Epithelial cell of esophagus (primary cell): ENCODE measurements at places on chromosomes 5 and 9.

GRCh38 chr9:133979921-133980863 lies 11.9 kb downstream of the VAV2 start:
- DNase-seq, result no peak

- no peak for DNase-seq
These were observed 146.1 kb upstream of the SLC28A3 start for GRCh38 chr9:84486663-84487062.

DNA sequence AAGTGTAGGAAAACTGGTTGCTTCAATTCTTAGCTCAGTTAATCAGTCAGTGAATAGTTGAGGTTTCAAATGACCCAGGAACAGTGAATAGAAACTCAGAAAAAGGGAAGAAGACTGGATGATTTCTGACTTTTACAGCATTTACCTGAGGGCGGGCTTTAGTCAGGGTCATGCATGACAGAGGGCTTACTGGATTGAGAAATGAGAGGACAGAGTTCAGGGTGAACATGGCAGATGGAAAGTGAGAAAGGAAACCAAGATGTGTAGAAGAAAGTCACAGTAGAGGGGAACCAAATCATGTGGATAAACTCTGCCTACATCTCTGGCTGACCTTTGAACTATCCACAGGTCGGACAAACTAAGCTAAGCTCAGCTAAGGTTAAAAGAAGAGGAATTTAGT lies 596.0 kb downstream of the SEMA5A start:
- no peak for DNase-seq

GRCh38 chr5:83628360-83628759 lies 92.3 kb downstream of the HAPLN1 start:
- DNase-seq, result no peak

- no peak for DNase-seq
These were observed 74.7 kb upstream of the RASGRF2 start for GRCh38 chr5:80885396-80886000.

GRCh38 chr9:136345281-136346156 lies 18.0 kb downstream of the DNLZ start:
- DNase-seq, result peak; percentile 60

DNA sequence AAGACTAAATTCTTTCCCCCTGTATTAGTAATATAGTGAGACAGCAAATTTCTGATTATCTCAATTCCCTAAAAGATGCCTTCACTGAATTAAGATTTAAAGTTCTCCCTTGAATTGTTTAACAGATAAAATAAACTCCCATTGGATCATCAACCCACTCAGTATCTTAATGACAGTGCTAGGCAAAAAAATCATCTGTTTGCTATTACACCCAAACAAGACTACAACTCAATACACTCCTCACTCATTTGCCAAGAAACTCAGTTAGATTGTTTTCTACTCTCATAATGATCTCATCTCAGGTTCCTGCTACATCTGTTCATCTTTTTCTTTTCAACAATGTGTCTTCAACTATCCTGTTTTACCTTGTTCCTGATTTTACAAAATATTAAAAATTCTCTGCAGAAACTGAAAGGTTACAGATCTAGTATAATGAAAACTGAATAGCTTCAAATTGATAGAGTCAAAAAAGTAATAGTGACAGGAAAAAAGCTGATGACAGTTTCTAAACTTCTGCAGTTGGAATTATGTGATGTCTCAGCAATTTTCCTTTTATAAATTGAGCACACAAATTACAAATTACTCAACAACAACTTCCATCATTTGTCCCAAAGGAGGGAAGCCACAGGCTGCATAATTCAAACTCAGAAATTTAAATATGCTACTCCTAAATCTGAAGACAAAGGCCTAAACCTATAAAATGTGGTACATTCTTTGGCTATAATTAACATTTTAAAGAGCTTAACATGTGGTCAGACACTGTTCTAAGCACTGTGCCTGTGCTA lies 39.4 kb downstream of the HOMER1 start:
- DNase-seq, result no peak

DNA sequence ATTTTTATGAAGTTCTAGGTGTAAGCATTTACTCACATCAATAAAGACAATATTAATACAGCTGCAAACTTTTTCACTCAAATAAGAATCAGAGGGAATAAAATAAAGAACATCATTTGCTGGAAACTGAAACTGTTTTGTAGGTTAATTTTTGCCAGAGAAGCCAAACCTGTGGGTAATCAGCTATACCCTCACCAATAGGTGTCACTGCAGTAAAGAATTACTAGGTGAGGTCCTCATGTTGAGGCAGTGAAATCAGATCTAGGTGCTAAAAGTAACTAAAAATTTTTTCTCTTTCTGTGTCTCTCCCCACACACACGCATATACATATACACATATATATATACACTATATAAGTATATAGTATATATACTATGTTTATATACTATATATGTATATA lies 1016.3 kb upstream of the SEMA6A start:
- DNase-seq, result peak; percentile 16

- DNase-seq, result no peak
These were observed 3.0 kb downstream of the GDNF start for GRCh38 chr5:37836592-37837413.
